A549 (cell line): ENCODE measurements at places on chromosomes 1 and 21.

DNA sequence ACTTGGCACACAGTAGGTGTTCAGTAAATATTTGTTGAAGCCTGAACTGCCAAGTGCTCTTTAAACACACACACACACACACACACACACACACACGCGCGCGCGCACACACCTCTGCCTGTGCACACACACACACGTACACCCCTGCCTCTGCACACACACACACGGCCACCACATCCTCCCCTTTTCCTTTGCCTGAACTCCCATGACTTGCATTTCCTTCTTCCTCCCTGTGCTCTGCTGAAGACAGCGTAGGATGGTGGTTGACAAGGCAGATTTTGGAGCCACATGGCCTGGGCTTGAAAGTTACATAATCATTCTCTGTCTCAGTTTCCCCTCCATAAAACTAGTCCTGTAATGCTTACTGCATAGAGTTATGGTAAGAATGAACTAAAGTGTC is 712.3 kb downstream of the PTPRU start:
- no peak for DNase-seq

DNA sequence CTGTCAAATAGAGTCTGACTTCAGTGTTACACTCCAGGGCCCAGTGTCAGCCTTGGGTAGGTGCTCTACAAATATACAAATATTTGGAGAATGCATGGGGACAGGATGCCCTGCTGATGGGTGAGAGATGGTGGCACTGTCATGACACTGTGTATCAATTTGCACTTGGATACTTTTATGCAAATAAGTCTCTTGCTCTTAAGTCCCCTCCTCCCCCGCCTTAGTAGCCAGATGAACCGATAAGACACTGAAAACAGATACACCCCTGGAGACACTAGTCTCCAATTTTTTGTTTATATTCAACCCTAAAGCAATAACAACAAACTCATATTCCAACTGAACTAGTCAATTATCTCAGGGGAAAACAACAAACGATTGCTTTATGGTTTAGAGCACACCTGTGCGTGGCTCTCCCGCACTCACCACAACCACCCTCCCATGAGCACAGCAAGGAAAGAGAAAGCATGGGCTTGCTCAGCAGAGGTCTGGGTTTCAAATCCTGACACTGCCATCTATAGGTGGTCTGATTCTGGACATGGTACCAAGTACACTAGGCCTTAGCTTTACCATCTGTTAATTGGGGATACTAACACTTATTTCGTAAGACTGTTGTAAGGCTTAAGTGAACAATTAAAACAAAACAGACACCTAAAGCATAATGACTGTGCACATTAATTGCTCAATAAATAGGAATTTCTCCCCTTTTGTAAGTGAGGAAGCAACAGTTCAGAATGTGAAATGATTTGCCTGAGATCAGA is 50.3 kb downstream of the HIVEP3 start:
- DNase-seq = no peak

DNA sequence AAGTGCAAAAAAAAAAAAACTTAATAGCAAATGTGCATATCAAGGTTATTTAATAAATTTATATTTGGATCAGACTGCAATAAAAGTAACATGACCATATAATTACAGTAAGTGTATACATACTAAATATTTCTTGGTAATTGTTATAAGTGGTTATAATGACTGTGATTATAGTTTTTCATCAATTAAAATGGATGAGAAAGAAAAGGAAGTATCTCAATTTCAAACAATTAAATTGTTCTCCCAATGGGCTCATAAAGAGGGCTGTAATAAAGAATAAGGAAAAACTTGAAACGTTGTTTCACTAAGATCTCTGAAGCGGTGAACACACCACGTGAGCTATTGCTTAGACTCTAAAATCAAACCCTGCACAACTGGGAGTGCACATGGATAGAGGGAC is 104.1 kb downstream of the CDC42BPA start:
- DNase-seq = no peak

- no peak for DNase-seq
These were observed 42.0 kb downstream of the ADSS2 start for GRCh38 chr1:244409701-244410100.

GRCh38 chr1:167114725-167115124 is 20.9 kb downstream of the STYXL2 start:
- DNase-seq = no peak

GRCh38 chr1:98761219-98761865 is 99.8 kb downstream of the SNX7 start:
- peak; percentile 33 for DNase-seq

DNA sequence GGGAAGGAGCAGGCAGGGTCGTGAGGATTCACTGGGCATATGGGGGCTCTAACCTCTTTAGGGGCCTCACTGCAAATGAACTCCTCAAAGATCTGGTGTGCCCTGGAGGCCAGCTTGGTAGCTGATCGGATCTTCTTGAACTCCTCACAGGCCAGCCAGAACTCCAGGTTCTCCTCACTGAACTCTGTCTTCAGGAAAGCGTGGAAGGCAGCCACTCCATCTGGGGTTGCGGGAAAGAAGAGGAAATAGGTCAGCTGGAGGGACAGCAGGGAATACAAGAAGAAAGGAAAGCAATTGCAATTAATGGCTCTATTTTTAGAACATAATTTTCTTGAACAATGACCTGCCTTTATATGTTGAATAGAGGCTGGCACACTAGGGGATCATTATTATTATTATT is 2.3 kb downstream of the RGS16 start:
- DNase-seq = no peak

GRCh38 chr1:9292361-9293240 is at the start of gene SPSB1:
TSS of gene SPSB1 (plus strand) at chr1:9292894. CDS start at chr1:9355892, 62,998 bp downstream.
- DNase-seq = peak; percentile 64
